ELR (cell line): ENCODE measurements at places on chromosomes 2 and 18.

GRCh38 chr2:241232736-241233575 lies 44.5 kb downstream of the ANO7 start:
- DNase-seq = no peak

DNA sequence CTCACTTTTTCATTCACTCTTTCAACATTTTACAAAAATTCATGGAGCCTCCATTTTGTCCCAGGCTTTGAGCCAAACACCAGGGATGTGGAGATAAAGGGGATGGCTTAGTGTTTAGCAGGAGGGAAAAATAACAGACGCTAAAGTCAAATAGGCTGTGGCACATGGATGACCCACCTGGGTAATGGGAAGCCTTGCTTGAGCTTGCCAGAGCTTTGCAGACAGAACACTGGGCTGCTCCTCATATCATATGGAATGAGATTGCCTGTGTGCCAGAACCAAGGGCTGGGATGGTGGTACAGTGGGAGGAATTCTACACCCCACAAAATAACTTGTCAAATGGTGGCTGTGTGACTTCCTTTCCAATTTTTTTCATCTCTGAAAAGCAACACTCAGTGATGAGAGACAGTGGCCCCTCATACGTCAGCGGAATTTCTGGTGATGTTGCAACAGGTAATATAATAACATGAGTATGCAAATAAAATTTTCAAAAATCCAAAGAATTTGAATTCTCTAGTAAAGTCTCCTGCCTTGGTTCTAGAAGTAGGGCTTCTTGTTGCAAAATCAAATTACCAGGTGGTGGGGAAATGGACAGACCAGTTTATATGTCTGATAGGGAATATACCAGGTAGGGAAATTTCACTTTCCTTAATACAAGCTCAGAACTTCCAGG lies 252.9 kb downstream of the CLIP4 start:
- DNase-seq = peak; percentile 28

- no peak for DNase-seq
Measured at GRCh38 chr2:236546561-236547002, 23.0 kb upstream of the ACKR3 start.

DNA sequence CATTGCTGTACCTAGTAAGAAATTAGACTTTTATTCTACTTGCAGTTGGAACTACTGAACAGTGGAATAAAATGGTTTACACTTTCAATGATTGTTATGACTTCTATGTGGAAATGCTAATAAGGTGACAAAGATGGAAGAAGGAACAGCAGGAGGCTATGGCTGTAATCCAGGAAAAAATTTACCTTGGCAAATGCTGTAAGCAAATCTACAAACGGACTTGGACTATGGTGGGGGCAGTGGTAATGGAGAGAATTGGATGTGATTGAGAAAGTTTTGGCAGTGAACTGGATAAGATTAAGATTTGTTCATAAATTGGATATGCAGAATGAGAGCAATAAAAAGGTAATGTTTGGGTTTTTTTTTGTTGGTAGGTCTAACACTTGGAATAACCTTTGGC lies 111.0 kb upstream of the ERBB4 start:
- no peak for DNase-seq

- DNase-seq = no peak
Measured at GRCh38 chr18:28963481-28963880, 786.6 kb upstream of the CDH2 start.

- no peak for DNase-seq
Measured at GRCh38 chr2:47485751-47486300, 82.9 kb downstream of the MSH2 start.

- DNase-seq = no peak
Measured at GRCh38 chr18:34999756-35000289, 41.4 kb upstream of the MAPRE2 start.
